ENCODE measurements at places on chromosomes 2 and 18. TPM values are rescaled to one million over a fixed set of nuclear protein-coding genes. Genes with fewer than 3 reads are reported as not detected.

The SLC4A5 gene
- total RNA-seq = 7.0 TPM

DNA sequence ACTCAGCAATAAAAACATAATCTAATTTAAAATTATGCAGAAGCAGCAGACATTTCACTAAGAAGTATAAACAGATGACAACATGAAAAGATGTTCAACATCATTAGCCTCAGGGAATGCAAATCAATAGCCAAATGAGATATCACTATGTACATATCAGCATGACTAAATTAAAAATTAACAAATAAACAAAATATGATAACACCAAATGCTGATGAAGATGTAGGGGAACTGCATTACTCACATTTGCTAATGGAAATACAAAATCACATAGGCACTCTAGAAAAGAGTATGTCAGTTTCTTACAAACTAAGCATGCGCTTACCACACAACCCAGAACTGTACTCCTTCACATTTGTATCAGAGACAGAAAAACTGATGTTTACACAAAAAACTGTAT is 487.2 kb upstream of the REG3G start:
- DNase-seq = no peak

DNA sequence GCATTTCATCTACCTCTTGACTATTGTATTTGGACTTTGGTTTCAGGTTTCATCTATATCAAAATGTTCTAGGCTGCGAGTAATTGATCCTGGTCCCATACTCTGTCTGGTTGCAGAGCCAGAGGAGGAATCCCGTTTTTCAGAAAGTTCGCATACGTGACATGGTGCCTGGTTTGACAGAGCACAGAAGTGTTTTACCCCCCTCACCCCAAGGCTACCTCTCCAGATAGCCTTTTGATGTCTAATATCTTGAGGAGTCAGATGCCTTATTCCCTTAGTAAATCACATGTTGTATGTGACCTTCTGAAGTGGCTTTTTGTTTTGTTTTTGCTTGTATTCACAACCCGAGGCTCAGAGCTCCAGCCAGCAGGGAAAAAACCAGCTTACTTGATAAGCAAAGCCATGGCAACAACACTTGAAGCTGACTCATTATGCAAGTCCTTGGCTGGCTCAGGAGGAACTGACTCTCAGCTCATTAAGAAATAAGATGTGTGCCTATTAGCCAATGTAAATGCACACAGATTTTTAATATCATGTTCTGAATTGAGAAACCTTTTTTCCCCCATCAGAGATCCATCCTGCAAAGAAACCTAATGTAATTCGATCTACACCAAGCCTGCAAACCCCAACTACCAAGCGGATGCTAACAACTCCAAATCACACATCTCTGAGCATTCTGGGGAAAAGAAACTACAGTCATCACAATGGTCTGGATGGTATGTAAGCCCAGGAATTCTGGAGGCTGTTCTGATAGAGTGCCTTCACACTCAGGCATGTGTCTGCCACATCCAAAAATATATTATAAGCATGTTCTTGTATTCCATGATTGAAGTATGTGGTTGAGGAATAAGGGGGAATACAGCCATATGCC is 41.4 kb downstream of the OXER1 start:
- no peak for DNase-seq

GRCh38 chr2:131584940-131585339 is 57.3 kb downstream of the CCDC74A start:
- DNase-seq = no peak

- no peak for DNase-seq
Measured at GRCh38 chr2:73034661-73035375, 36.7 kb downstream of the SFXN5 start.

DNA sequence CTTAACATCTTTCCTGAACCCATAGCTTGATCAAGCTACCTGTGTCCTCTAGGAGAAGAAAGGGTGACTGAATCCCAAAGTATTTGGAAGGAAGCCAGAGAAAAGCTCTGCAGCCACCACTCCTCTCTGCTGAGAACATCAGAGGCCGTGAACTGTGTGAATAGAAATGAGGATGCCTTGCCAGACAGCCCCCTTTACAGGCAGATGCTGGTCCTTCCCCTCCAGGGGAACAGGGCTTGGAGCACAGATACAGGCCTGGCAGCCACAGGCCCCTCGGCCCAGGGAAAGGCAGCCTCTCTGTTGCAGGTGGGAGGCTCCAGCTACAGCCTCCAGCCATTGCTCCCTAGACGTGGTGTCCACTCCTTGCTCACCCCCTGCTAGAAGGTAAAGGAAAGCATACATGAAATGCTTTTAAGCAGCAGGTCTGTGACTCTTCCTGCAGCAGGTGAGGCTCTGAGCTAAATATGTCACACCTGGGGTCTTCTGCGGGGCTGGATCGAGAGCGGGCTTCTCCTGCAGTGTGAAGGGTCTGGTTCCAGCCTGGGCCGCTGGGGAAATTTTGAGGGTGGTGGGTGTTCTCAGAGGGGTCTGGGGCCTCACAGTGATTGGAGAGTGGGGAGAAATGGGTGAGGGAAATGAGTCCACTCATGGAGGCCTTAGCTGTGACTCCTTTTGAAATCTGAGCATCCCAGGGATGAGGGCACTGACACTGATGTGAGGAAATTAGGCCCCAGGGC is 234.0 kb downstream of the KLHL29 start:
- no peak for DNase-seq

- DNase-seq = no peak
Measured at GRCh38 chr2:18074476-18074875, 196.0 kb downstream of the KCNS3 start.

The SPP2 gene
- total RNA-seq = not detected

DNA sequence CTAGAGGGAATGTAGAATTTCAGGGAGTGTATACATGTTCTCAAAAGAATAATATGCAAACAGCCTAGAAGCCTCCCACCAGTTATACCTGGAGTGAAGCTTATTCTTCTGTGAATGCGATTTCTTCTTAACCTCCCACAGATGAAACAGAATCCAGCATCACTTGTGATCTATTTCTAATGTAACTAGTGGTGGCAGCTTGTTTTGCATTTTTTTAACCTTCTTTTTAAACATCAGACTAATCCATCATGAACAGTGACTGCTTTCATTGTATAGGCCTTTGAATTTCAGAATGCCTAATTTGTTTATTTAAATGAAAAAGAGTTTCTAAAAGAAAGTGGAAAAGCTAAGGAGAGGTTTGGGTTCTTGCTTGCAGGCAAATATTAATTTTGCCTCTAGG is 85.7 kb upstream of the EPHA4 start:
- DNase-seq = no peak

- DNase-seq = no peak
Measured at GRCh38 chr2:78928502-78928901, 97.0 kb upstream of the REG3G start.

DNA sequence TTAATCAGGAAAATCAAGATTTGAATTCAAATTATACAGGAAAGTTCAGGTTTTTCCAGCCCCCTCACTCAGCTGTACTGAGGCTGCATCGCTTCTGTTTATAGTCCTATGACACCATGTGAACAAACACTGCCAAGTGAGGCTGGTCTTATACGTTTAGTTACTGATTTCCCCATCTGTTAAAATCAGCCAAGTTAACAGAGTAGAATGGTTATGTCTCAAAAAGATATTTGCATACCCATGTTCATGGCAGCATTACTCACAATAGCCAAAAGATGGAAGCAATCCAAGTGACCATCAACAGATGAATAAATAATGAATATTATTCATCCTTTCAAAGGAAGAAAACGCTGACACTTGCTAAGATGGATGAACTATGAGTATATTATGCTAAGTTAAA is 43.8 kb downstream of the REEP1 start:
- DNase-seq = no peak

DNA sequence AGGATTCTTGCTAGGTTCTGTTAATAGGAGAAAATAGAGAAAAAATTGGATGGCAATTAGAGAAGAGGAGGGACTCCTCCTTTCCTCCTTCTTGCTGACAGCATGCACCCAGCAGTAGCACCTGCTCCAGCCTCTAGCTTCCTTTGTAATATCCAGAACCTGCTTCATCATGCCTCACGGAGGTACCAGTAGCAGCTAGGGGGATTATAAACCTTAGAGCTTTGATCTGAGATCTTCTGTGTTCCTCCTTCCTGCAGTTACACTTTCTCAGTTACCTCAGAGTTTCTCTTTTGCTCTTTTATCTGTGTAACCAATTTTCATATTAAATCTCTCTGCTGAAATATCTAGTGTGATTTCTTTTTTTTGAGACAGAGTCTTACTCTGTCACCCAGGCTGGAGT is 16.6 kb downstream of the DPP4 start:
- no peak for DNase-seq
